ENCODE measurements at places on chromosomes 16 and 17.

GRCh38 chr16:85994492-85995490 lies 95.8 kb downstream of the IRF8 start:
- no peak for DNase-seq

DNA sequence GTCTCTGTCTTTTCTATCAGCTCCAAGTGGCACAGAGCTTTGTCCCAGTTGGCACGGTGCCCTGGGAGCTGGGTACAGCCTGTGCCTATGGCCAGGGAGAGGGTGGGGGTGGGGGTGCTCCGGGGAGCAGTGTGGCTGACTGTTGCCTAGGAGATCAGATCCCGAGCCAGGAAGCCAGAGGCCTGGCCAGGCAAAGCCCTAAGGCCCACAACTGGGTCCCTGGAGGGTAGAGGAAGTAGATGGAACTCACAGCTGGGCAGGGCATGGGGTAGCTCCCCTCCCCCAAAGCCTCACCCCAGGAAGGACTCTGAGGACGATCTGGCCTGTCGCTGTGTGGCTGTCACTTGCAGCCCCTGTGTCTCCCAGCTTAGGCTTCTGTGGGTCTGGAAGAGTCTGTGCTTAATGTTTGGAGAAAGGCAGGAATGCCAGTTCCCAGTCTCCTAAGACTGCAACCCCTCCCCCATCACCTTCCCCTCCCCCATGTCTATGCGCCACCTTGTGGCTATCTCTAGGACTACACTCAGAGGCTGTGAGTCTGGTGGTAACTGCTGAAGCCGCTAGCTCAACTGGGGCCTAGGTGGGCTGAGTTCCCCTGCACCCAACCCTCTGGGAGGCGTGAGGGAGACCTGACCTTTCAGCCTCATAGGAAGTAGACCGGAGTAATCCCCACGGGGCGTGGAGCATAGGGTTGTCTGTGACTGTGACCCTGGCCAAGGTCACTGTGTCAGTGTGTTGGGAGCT lies 12.6 kb downstream of the THRA start:
- no peak for DNase-seq

DNA sequence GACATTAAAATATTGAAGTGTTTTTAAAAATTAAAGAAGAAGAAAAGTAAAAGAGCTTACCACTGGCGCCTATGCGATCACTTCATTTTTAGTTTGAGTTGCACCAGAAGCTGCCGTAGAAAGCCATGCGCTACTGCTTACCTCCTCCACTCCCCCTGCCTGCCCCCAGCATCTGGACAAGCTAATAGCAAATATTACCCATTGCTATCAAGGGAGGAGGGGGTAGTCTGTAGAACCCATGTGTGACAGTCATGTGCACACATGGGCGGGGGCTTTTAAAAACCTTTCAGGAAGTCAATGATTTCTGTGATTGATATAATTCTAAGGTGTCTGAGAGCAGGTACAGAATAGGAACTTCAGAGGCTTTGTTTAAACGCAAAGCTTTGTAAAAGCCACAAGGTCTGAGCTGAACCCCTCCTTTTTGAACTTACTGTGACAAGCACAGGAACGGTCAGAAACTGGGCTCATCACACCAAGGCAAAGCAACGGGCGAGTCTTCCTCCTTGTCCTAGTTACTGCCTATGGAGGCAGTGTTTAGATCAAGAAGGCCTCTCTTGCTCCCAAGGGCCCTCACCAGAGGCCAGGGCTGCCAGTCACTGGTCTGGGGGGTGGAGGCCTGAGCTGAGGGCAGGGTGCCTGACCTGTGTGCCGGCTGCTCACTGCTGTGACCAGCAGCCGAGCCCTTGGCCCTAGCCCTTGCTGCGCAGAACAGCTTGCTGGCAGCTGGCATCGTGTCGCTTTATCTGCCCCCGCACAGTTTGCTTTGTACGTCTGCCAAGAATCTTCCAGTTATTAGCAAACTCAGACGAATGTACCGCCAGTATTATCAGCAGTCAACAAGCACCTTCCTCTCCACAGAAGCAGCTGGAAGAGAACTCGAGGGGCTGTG lies 15.0 kb downstream of the GINS2 start:
- DNase-seq: no peak

GRCh38 chr16:69691980-69692911 lies 34.1 kb downstream of the NQO1 start:
- no peak for DNase-seq

DNA sequence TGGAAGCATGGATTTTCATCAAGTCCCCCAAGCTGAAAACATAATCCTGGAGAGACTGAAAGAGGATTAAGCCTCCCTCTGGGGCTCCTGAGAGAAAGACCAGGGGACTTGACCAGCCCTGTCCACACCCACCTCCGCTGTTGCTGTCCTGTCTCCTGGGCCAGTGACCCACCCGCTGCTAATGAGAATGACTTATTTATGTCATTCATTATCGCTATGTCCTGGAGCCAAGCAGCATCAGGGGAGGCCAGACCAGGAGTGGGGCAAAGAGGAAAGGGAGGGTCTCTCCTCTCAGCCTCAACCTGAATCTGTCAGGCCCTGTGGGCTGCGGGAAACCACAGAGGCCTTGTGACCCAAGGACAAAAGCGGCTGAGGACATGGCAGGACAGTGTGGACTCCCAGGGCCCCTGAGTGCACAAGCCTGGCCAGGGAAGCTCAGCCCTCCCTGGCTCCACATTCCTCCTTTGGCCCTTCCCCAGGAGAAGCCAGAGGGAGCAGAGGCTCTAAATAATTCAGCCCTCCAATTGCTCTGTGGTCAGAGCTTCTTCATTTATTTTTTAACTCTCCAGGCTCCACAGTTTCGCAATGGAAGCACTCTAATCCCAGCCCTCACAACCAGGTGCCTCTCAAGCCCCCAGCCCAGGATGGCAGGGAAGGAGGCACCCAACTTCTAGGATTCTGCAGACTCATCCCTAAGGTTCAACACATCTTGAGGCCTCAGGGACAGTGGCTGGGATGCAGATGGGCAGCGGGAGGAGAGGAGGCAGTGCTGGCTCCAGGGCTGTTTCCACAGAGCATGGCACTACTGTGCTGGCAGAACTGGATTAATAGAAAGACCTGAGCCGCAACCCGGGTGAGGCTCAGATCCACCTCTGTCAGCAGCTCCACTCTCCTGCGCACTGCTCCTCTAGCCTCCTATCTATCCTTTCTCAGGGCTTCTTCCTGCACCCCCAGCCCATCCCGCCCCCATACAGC lies 19.1 kb downstream of the CUEDC1 start:
- no peak for DNase-seq

- DNase-seq: no peak
Observed at GRCh38 chr17:65163990-65164495, 26.9 kb downstream of the RGS9 start.

GRCh38 chr17:51793686-51794085 lies 364.8 kb downstream of the CA10 start:
- DNase-seq: no peak

DNA sequence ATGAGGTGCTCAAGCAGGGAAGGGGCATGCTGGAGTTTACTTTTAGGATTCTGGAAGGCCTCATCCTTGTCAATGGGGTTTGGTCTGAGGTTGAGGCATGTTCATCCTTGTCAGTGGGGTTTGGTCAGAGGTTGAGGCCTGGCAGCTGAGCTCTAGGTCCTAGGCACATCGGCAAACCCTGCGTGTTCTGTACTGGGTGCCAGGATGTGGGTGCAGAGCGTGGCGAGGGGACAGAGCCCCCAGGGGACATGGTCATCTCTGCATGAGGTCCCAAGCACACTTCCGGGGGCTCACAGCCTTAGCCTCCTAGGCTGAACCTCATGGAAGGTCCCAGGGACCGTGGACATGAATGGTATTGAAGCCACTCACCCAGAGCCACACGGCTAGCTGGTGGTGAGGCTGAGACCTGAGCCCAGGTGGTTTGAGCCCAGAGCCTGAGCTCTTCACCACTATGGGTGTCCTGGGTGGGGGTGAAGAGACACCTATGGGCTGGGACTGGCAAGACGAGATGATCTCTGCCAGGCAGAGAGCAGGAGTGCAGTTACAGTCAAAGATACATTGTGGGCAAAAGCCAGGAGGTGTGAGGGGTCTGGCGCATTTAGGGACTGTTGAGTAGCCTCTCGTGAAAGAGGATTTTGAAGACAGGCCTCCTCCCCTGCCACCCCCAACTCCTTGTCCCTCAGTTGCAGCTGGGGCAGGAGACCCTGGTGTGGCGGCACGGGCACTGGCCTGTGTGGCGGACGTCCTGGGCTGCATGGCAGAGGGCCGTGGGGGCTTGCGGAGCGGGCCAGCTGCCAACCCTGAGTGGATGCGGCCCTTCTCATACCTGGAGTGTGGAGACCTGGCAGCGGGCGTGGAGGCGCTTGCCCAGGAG lies 19.3 kb downstream of the FCSK start:
- no peak for DNase-seq

DNA sequence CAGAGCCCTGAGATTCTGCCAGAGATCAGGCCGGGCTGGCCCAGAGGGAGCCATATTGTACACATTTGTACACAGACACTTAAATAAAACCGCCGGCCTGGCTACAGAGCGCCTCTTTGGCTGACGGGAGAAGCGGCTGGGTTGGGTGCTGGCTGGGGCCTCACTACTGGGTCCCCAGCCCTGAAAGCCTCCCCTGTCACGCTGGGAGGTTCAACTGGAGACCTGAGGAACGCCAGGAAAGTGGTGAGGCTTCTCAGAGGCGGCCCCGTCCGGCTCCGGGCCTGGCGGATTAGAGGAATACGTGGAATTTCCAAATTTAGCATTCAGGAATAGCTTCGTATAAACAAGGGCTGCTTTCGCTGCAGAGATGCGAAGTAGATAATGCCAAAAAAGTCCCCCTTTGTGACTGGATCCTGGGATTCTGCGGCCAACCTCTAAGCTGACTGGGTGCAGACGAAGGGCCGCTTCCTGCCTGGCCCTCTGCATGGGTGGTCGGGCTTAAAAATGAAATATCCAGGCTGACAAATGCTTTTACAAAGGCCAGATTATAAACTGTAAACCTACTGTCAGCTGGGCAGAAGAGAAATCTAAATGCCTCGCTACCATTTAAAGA lies 252.4 kb downstream of the IRF8 start:
- no peak for DNase-seq

DNA sequence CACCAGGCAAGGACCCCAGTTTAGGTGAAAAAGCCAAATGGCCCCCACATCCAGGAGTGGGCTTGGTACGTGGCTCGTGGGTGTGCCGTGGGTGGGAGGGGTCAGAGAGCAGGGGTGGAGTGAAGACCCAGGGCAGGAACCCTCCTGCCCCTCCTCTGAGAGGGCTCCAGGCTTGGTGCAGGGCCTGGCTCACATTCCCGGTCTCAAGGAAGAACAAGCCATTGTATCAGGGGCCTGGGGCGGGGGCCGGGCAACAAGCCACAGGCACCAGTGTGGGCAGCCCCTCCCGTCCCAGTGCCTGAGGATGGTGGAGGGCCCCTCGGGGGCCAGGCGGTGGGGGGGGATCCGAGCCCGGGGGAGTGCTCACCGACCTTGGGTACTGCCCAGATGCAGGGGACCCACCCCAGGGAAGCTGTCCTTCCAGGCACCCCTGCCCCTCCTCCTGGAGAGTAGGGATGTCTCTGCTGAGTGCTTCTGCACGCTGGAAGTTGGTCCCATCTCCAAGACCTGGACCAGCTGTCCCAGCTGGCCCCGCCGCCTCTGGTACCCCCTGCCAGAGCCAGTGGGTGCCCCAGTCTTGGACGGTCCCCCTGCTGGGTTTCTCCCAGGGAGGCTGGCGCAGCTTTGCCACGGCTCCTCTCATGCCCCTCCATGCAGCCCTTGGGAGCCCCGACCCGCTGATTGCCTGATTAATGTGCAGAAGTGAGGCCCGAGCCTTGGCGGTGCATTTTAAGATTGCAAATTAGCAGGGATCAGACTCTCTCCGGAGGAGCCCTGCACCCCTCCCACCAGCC lies 83.7 kb downstream of the RTN4RL1 start:
- no peak for DNase-seq

DNA sequence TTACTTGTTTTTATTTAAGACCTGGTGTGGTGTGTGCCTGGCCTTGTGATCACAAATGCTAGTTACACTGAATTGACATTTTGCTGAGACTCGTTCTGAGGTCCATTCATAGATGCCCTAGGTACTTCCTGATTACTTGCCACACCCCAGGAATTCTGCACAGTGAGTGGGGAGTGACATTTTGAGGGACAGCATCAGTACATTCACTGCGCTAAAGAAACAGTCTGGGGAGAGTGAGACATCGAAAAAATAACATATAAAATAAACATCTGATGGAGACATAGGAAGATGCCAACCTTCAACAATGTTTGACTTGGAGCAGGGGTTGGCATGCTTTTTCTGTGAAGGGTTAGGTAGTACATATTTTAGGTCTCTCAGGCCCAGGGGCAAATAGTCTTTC lies 30.4 kb downstream of the ABCC1 start:
- DNase-seq: no peak

DNA sequence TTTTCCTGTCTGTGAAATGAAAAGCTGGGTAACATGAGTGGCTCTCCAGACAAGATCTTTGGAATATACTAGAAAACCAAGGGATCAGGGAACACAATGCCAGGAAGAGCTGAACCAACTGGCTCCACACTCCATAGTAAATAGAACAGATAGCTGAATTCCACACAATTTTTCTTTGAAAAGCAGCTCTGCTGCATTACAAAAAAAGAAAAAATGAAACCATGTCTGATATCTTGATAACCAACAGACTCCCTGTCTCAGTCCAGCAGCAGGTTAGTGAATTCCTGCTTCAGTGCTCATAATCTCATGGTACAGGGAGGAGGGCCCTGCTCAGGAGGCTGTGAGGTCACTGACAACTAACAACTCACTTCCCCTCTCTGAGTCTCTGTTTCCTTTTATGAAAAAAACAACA lies 97.1 kb downstream of the CDH11 start:
- DNase-seq: no peak

DNA sequence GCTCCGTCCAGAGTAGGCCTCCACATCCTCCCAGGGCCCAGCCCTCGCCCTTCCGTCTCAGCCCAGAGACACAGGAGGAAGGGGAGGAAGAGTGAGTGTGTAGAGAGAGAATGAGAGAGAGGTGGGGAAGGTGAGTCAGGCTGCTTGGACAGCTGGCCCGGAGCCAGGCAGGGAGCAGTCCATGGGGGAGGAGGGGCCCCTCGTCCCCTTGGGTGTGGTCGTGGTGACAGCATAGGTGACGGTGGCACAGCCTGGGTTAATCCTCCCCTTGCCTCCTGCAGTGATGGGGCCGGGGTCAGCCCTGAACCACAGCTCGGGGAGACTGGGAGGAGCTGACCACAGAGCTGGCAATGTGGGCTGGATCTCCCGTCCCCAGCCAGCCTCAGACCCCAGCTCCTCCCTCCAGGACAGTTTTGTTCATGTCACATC lies 36.5 kb downstream of the FA2H start:
- no peak for DNase-seq

DNA sequence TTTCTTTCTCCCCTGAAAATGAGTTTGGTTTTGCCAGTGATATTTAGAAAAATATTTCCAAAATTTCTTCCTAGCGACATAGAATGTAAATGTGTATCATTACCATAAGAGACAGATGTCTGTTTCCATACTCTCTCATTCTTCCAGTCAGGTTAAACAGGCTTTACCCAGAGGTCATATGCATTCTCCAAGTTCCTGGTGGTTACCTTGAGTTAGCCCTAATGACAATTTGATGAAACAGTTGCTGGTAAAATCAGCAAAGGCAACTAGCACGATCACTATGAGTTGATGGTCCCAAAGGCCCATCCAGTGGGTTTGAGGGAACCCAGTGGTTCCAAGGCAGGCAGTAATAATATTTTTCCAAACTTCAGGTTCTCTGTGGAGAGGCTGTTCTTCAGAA lies 103.6 kb upstream of the TBX2 start:
- no peak for DNase-seq

Measured in keratinocyte (primary cell).